Activated naive CD4-positive, alpha-beta T cell (primary cell): ENCODE measurements at places on chromosomes 4 and X.

DNA sequence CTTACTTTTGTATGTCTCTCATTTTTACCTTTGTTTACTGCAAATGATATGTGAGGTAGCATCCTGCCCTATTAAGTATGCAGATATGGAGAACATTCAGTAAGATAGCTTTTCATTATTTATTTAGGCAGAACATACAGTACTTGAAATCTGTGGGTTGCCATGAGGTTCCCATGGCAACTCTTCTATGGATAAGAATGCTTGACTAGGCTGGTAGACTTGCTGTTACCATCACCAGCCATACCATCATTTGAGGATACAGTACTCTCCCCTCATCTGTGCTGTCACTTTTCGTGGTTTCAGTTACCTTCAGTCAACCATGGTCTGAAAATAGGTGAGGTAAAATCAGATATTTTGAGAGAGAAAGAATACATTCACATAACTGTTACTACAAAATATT is 56.7 kb downstream of the NAF1 start:
- DNase-seq = no peak

- no peak for DNase-seq
Observed at GRCh38 chrX:143664302-143664701, 28.4 kb upstream of the SLITRK4 start.

- no peak for DNase-seq
Observed at GRCh38 chr4:107006218-107006617, 29.9 kb downstream of the DKK2 start.

DNA sequence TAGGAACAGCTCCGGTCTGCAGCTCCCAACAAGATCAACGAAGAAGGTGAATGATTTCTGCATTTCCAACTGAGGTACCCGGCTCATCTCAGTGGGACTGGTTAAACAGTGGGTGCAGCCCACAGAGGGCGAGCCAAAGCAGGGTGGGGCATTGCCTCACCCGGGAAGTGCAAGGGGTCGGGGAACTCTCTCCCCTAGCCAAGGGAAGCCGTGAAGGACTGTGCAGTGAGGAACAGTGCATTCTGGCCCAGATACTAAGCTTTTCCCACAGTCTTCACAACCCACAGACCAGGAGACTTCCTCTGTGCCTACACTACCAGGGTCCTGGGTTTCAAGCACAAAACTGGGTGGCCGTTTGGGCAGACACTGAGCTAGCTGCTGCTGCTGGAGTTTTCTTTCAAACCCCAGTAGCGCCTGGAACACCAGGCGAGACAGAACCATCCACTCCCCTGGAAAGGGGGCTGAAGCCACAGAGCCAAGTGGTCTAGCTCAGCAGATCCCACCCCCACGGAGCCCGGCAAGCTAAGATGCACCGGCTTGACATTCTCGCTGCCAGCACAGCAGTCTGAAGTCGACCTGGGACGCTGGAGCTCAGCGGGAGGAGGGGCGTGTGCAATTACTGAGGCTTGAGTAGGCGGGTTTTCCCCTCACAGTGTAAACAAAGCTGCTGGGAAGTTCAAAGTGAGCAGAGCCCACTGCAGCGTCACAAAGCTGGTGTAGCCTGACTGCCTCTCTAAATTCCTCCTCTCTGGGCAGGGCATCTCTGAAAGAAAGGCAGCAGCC is 84.6 kb downstream of the THOC2 start:
- DNase-seq = no peak

GRCh38 chr4:149884529-149885181 is 69.0 kb upstream of the IQCM start:
- DNase-seq = no peak

DNA sequence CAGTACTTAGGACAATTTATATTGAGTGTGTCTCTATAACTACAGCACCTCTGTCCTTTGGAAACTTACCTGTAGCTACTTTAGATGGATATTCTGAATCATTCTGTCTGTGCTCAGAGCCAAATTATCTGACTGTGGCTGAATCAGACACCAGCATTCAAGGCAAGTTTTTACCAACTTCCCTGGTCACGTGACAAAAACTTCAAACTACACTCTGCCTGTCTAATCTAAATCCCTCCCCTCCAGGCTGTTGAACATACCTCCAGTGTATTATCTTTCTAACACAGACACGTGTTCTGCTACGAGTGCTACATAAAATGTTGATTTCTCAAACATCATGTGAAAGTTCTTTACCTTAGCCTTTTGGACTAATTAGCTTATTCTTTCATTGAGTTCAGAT is 641.2 kb upstream of the CPEB2 start:
- DNase-seq = no peak

DNA sequence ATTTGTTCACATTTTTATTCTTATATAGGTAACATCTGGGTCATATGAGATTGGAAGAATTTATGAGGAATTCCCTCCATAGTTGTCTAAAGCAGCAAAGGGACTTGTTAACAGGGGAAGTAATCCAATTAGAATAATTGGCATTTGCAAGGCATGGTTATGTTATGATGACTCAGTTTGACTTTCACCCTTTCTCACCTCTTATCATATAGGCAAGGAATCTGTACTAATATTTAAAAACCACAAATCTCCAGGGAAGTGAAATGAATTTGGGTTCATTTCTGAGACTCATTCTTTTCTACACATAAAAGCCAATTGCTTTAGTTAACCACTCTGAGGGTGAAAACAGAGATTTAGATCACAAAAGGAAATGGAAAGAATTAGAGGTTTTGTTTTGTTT is 281.5 kb upstream of the DKK2 start:
- no peak for DNase-seq

GRCh38 chr4:6349896-6350603 is 80.4 kb downstream of the WFS1 start:
- no peak for DNase-seq

- DNase-seq = no peak
Observed at GRCh38 chrX:74119016-74119910, 184.7 kb upstream of the ZCCHC13 start.

DNA sequence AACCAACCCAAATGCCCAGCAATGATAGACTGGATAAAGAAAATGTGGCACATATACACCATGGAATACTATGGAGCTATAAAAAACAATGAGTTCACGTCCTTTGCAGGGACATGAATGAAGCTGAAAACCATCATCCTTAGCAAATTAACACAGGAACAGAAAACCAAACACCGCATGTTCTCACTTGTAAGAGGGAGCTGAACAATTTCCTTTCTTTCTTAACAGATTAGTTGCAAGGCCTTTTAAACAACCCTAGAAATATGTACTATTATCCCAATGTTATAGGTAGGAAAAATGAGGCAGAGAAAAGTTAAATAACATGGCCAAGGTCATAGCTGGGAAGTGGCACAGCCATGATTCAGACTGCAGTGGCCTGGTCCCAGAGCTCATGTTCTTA is 5.8 kb upstream of the OCIAD2 start:
- no peak for DNase-seq

GRCh38 chr4:57639561-57640382 is 529.6 kb upstream of the IGFBP7 start:
- no peak for DNase-seq

- no peak for DNase-seq
Observed at GRCh38 chr4:40281913-40282312, 53.2 kb upstream of the CHRNA9 start.
